CD4-positive, alpha-beta T cell treated with Interleukin-4 for 4 hours (primary cell): ENCODE measurements at places on chromosomes 3 and 15.

- peak; percentile 26 for DNase-seq
Measured at GRCh38 chr15:98650417-98651035, 2.2 kb downstream of the IGF1R start.

DNA sequence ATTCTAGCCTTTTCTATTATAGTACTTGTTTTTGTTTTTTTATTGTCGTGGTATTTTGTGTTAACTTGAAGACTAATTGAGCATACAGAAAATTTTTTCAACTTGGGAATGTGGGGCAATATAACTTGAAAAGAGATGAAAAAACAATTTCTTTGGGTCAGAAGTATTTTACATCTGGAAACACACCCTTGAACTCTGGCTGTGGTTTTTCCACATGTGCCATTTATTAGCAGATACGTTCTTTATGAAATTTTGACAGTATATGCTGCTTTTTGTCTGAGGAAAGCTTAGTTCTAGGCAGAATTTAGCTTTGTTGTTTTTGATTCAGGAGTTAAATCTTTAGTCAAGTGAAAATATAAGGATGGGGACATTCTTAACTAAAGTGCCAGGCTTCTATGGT, 44.7 kb downstream of the TCF12 start:
- no peak for DNase-seq

- no peak for DNase-seq
Measured at GRCh38 chr3:187403768-187404288, 35.6 kb downstream of the RTP4 start.

GRCh38 chr3:3085782-3086181, 24.4 kb downstream of the IL5RA start:
- no peak for DNase-seq

GRCh38 chr3:112074616-112075497, 11.3 kb upstream of the C3orf52 start:
- DNase-seq = peak; percentile 72

DNA sequence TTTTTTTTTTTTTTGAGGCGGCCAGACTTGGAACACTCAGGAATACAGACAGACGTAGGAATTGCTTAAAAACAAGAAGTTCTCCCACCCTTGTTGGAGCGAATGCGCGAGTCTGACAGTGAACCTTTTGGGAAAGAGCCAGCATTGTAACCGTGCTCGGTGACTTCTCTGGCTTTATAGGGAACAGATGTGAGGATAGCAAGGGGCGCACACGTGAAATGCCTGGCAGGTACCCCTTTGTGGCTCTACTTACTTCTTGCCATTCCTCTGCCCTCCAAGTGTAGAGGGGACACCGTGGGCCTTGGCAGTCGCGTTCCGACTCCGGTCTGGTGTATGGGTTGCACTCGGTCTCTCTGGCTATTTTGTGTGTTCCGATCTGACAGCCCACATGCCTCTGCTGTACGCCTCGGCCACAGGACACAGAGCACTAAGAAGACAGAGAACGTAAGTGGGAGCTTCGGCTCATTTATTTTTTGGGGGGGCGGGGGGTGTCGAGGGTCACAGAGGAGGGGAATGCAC, 126.4 kb downstream of the ADAMTS9 start:
- DNase-seq = no peak

- no peak for DNase-seq
Measured at GRCh38 chr15:27176785-27177406, 205.9 kb downstream of the GABRG3 start.
